ENCODE measurements at places on chromosomes 6 and 20.
A peak's percentile ranks its signal among the peaks of the same experiment; 100 is the strongest.

DNA sequence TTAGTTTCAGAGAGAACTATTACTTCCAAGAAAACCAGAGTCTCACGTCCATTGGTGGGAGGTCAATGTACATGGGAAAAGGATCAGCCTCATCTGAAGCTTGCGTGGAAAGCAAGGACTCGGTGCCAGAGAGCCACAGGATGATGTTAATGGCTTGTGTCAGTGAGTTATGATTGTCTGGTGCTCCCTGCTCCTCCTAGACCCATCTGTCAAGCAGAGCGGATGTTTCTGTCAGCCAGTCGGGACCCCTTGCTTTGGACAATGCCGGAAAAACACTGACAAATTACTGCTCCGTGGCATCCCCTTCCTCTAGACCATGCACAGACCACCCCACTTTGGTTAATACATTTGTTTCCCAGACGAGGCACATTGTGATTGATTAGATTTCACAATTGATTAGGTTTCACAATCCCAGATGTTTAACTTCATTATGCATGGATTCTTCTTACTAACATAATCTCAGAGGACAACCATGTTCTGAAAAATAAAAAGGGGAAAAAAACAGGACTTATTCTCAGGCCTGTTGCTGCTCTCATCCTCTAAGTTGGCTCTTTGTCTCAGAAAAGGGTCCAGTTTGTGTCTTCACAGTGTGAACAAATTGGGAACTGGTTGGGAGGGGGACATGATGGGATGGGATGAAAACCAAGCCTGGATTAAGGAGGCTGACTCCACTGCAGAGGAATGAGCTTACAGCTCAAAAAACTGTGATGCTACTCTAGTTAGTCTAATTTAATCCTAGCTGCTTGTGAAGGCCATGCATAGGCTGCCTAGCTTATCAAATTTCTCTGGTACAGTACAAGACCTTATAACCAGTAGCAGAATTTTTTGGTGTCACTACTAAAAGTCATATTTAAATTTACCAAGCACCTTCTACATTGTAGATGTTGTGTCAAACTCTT, 51.9 kb downstream of the UNC5CL start:
- no peak for DNase-seq

DNA sequence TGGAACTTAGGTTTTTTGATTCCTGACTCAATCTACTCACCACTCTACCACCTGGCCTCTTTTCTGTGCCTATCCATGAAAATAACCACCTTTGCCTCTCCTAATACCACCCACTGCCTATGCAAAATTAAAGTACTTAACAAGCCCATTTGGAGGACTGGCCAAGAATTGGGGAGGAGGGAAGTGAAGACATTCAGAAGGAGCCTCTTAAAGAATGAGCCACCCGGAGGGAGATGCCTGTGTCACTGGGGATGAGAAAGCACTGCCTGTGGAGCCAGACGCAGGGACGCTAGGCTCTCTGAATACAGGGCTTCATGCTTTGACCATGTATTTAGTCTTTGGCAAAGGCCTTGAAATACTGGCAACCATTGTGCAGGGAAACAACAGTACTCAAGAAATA, 40.0 kb upstream of the MRPS10 start:
- no peak for DNase-seq

DNA sequence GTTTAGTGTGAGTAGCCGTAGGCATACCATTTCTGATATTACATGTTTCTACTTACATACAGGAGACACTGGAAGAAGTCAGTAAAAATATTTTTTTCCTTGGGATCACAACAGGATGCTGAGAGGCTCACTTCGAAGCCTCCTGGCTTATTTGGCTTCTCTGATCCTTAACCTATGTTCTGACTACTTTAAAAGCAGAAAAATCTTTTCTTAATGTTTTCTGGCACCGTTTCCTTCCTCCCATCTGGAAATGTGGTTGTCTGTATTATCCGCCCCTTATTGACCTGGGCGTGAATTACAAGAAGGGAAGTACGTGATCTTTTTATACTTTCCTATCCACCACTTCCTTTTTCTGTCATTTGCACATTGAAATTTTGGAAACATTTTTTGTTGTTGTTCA, 379.6 kb downstream of the COL12A1 start:
- DNase-seq: no peak

- peak; percentile 72 for DNase-seq
Observed at GRCh38 chr6:44257025-44257752, at the start of gene SLC35B2. Gene SLC35B2 (minus strand): TSS chr6:44257528. CDS start chr6:44257410, 118 bp downstream.

DNA sequence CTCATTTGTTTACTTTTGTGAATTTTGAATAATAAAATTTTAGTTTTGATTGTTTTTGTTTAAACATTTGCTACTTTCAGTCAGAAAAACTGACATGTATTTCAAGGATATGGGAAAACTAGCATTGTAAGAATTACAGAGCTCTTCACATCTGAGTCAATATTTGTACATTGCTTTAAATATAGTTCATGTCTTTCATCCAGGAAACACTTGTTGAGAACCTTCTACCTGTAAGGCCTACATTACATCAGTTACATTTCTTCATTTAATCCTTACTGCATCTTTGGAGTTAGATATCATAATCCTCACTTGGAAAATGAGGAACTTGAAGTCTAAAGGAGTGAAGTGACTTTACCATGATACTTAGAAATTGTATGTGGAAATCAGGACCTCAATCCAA, 242.9 kb downstream of the KCNQ5 start:
- no peak for DNase-seq

- DNase-seq: peak; percentile 78
Observed at GRCh38 chr20:58515233-58516212, at the start of gene APCDD1L. Gene APCDD1L (minus strand): TSS chr20:58515399. CDS start chr20:58514707, 692 bp downstream.

GRCh38 chr20:46273717-46274116, 34.6 kb downstream of the CDH22 start:
- no peak for DNase-seq

GRCh38 chr20:18694071-18694470, 106.2 kb downstream of the DTD1 start:
- DNase-seq: no peak

DNA sequence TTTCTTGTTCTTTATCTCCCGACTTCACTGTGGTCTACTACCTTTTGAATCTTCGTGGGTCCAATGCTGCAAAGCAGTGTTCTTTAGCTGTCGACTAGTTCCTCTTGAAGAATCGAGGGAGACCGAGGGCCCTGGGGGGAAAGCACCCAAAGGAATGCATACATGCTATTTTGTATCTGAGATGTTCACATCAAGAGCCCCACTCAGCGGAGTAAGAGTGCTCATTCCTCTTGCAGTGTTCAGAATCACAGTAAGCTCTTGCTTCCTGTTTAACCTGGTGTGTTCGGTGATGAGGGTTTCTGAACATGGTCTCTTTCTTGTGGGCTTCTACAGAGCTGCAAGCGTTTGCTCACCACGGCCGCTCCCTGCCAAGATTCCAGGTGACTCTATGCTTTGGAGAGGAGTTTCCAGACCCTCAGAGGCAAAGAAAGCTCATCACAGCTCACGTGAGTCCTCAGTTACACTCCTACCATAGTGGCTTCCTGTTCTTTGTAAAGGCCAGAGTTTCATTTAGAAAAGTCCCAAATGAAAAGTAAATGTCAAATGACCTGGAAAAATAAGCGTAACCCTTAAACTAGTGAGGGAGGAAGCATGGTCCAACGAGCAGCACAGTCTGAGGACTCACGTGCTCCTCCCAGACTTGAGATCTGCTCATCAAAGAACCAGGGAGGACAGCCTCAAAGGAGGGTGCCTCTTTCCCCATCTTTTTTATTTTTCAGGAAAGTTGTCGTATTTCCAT, 13.3 kb downstream of the IRF4 start:
- no peak for DNase-seq
